GM23338 (cell line): ENCODE measurements at places on chromosomes 1 and 21.

- no peak for DNase-seq
Observed at GRCh38 chr1:166738873-166739272, 100.4 kb upstream of the POGK start.

GRCh38 chr1:186782791-186783190, 46.0 kb upstream of the PLA2G4A start:
- no peak for DNase-seq

GRCh38 chr1:89799495-89799894, 21.3 kb upstream of the LRRC8D start:
- no peak for DNase-seq

GRCh38 chr1:77373702-77374101, 91.9 kb downstream of the AK5 start:
- no peak for DNase-seq

DNA sequence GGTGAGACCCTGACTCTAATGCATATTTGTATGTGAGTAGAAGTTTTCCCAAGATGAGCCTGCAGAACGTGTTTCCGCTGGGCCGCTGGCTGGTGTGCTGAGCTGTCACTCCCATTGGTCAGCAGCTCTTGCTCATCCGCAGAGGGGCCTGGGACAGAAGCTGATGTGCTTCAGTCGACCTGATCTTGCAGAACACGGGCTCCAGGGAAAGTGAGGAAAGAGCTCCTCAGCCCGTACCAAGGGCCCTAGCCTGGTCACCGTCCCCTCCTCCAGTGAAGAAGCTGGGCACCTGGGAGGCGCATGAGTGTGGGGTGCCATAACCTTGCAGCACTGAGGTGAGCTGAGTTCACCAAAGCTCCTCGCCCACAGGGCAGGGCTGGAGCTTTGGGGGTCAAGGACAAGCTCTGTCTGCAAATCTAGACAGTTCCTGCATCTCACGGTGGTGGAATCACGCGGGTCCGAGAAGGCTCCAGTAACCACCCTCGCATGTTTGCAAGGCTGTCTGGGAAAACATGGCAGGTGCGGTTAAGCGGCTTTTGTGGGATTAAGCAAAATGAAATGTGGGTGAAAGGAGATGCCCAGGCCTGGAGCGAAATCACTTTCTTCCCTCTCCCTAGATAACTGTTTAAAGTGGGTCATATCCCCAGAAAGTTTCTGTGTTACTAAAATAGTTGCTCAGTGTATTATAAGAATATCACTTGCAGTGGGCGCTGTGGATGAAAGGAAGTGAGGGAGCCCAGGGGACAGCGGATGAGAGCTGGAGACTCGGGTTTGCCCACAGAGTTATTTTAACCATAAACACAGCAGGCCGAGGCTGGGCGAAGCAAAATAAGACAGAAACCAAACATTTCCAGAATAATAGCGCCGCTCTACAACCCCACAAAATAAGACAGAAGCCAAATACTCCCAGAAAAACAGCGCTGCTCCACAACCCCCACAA, 33.1 kb upstream of the LRRC3 start:
- no peak for DNase-seq

GRCh38 chr1:101338714-101339430, 102.1 kb downstream of the S1PR1 start:
- DNase-seq: no peak

DNA sequence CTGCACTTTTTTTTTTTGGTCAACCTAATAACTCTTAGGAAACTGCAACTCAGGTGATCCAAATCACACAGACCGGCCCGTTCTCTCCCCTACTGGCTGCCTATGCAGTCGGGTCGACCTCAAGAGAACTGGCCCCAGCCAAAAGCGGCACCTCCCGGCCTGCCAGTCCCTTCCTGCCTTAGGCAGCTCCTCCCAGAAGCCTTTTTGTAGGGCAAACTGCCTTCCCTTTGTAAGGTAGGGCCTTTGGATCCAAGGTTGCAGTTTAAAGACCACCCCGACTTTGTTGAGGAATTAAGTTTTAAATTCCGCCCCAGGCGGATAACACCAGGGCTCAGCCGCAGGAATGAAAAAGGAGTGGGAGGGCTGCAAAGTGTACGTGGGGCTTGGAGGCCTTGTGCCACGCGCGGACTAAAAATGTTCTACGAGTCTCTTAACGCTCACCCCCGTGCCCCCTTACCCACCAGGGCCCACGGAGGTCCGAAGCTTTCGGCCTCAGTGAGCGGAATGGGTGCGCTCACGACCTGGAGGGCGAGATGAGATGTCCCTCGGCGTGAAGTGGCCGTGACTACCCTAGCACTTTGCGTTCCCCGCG, 642 bp upstream of the ST3GAL3 start:
- peak; percentile 84 for DNase-seq

DNA sequence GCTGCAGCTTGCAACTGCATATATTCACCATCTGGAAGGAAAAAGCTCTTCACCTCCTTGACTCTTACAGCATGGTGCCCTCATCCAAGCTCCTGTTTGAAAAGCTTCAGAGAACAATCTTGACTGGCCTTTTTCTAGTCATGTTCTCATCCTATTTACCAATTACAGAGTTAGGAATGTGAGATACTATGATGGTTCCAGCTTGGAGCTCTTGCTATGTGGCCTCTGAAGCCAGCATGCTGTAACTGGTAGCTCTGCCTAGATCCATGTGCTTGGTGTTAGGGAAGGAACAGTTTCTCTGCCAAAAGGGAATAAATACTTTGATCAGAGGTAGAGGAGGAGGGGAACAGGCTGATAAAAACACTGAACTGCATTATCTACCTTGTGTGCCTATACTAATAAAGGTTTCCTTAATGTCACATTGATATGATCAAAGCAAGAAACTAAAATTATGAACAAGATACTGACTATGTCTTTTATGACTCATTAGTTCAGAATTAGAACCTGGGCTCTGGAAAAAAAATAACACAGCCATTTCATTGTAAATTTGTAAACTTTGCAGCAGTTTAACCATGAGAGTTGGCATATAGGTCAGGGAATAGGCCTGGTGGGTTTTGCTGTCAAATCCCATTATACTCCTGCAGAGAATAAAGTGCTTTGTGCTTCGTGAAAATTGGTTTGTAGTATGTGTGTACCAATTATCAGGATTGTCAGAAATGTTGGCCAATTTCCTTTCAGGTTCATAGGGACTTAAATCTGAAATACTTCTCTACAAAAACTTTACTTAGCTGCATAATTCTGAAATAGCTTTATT, 92.7 kb downstream of the LEPR start:
- DNase-seq: no peak

GRCh38 chr1:53631622-53632310, 107.2 kb downstream of the GLIS1 start:
- no peak for DNase-seq

- no peak for DNase-seq
Observed at GRCh38 chr1:119816407-119816806, 5.1 kb upstream of the REG4 start.

GRCh38 chr21:32844653-32845436, 73.3 kb upstream of the PAXBP1 start:
- DNase-seq: no peak

DNA sequence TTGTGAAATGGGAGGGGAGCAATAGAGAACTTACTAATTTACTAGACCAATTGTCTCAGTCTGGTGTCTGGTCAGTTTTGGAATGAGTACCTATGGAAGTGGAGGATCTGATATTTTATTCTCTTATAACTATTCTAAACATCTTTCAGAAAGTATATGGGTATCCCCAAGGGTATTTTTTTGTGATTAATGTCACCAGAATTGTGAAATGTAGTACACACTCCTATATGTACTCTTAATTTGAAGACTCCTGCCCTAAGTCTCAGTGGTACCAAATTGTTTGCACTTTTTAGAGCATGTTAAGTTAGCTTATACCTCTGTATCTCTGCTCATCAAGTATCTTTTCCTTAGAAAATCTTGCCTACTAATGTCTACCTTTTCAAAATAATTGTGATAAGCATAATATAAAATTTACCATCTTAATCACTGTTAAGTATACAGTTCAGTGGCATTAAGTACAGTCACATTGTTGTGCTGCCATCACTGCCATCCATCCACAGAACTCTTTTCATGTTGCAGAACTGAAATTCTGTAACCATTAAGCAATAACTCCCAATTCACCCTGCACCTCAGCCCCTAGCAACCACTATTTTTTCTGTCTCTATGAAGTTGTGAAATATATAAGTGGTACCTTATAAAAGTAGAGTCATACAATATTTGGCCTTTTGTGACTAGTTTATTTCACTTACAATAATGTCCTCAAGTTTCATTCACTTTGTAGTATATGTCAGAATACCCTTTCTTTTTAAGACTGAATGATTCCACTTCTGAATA, 40.5 kb downstream of the SLC30A7 start:
- no peak for DNase-seq

DNA sequence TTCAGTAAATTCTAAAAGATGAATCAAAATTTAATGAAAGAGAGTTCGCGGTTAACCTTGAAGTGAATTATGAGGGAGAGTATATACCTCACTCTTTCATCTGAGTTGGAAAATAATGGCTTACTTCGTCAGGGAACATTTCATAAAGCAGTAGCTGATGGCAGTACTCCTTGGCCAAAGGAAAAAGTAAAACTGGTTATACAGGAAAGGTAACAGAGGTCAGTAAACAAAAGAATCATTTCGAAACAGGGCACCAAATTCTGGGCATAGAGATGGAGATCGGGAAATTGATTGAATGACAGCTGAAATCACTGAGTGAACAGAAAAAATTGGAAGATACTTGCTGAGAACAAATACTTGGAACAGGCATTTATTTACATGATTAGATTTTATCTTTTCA, 199.0 kb downstream of the OLFM3 start:
- DNase-seq: peak; percentile 23

- no peak for DNase-seq
Observed at GRCh38 chr1:79950511-79950910, 944.0 kb upstream of the ADGRL4 start.

GRCh38 chr1:185207980-185208602, 51.1 kb downstream of the SWT1 start:
- no peak for DNase-seq

GRCh38 chr21:25487046-25487594, 120.2 kb downstream of the MRPL39 start:
- no peak for DNase-seq

- peak; percentile 62 for DNase-seq
Observed at GRCh38 chr1:1348420-1349255, 580 bp downstream of the DVL1 start.

DNA sequence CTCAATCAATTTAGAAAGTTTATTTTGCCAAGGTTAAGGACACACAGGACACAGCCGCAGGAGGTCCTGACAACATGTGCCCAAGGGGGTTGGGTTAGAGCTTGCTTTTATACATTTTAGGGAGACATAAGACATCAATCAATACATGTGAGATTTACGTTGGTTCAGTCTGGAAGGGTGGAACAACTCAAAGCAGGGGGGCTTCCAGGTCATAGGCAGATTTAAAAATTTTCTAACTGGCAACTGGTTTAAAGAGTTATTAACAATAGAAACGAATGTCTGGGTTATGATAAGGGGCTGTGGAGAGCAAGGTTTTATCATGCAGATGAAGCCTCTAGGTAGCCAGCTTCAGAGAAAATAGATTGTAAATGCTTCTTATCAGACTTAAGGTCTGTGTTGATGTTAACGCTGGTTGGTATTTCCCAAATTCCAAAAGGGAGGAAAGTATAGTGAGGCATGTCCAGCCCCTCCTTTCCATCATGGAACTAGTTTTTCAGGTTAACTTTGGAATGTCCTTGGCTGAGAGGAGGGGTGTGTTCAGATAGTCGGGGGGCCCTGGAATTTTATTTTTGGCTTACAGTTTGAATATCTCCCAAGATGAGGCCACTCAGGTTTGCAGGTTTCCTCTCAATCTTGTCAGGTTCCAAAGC, 31.0 kb upstream of the TGFBR3 start:
- DNase-seq: peak; percentile 33

DNA sequence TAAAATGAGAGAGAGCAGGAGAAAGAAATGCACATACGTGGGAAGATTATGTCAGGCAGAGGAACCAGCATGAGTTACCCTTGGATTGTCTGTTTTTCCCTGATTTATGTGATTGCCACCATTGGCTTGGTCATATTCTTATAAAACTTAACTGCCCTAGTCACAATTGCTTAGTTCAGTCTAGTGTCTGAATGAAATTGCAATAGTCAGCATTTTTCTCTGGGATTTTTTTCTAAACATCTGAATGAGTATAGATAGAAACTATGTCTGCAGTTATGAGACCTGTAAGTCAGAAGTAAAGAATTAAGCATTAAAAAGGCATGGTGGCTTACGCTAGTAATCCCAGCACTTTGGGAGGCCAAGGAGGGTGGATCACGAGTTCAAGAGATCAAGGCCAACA, 889.8 kb downstream of the PLA2G4A start:
- DNase-seq: no peak

DNA sequence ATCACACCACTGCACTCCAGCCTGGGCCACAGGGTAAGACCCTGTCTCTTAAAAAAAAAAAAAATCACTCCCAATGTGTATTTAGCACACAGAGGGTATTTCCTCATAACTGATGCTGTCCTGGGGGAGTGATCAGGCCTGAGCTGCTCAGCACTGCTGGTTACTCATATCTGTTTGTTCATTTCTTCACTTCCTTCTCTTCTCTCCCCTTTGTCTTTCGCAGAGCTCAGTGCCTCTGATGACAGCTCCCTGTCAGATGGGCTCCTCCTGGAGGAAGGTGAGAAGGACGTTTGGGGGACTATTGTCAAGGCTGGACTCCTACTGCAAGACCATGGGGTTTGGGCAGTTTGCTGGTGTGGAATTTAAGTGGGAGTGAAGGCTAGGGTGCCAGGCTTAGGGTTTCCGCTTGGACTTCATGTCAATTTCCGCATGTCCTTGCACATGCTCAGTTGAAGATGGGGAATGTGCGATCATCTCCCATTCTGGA, 13.0 kb downstream of the INAVA start:
- no peak for DNase-seq

- no peak for DNase-seq
Observed at GRCh38 chr1:43539726-43540434, 9.2 kb downstream of the PTPRF start.

GRCh38 chr21:18191139-18191538, 53.5 kb upstream of the CHODL start:
- DNase-seq: no peak

GRCh38 chr1:34250342-34250741, 73.6 kb downstream of the C1orf94 start:
- DNase-seq: peak; percentile 13

DNA sequence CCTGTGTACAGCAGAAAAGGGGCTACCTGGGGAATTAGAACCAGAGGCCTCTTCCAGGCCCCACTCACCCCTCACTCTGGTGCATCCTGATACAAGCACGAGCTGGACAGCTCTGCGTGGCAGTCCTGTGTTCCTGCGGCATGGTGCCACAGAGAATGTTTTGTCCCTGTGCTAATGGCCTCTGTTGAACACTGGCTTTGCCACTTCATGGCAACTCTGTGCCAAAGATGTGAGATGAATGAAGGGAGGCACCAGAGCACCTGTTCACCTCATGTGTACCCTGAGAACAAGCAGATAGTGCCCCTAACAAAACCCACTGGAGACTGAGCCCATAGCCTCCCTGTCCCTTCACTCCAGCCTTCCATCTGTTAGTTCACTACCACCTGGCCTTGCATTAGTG, 199.3 kb upstream of the COA6 start:
- DNase-seq: no peak
